Breast epithelium (tissue), 4 donors: ENCODE measurements at places on chromosomes 6 and 20.

GRCh38 chr20:43159994-43160393 is 29.7 kb downstream of the PTPRT start:
- DNase-seq, result no peak

DNA sequence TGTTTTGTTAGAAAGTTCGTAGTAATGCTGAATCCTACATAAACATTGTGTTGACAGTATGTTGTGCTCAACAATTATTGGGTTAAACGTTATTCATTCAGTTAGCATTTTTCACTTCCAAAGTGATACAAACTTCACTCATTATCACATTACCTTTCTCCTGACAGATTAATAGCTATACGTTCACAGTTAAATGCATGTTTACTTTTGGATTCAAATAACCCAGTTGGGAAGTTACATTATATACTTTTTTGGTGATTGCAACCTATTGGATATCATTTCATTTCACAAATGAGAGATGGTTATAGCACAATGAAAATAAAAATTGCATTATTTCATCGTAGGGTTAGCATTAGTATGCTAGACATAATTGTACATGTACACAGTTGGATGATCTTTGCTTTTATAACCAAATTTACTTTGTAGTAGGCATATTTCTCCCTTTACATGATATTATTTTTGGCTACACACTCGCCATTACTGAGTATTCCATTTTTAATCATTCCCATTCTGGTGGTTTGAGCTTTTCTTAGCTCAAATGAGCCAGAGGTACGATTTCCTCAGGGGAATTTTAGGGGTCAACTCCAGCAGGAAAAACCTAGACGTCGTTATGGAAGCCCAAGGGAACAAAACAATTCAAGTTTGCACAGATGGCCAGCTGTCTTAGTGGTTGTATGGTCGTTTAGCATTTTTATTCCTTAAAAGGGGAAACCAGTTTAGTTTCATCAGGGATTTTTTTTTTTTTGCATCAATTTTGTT is 2.1 kb upstream of the HIVEP1 start:
- no peak for DNase-seq

DNA sequence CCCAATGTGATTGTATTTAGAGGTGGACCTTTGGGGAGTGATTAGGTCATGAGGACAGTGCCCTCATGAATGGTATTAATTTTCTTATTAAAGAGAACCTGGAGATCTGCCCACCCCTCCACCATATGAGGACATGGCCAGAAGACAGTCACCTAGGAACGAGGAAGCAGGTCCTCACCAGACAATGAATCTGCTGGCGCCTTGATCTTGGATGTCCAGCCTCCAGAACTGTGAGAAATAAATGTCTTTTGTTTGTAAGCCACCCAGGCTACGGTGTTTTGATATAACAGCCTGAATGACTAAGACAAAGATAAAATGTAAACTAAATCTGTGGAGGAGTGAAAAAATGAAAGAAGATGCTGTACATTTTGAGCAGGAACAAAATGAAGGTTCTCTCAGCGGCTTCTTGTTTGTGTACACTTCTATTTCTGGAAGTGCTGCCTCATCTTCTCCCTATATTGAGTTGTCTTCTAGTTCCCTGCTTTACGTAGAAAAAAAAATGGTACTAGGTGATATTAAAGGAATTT is 1.5 kb upstream of the IPCEF1 start:
- DNase-seq, result no peak

DNA sequence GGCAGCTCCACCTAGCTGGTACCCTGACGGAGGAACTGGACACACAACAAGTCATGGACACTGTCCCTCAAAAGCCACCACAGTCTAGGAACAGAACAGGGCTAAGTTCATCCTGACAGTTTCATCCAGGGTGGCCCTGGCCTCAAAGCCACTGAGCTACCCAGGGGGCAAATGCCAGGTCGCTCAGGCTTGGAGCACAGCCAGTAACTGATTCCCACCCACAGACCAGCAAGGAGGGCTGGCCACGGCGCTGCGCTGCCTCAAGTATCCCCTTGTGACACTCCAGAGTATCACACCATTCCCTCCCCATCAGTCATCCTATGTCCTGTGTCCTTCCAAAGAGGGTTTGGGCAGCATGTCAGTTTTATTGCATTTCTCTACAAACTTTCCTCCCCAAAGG is 72.2 kb downstream of the GINS1 start:
- no peak for DNase-seq

DNA sequence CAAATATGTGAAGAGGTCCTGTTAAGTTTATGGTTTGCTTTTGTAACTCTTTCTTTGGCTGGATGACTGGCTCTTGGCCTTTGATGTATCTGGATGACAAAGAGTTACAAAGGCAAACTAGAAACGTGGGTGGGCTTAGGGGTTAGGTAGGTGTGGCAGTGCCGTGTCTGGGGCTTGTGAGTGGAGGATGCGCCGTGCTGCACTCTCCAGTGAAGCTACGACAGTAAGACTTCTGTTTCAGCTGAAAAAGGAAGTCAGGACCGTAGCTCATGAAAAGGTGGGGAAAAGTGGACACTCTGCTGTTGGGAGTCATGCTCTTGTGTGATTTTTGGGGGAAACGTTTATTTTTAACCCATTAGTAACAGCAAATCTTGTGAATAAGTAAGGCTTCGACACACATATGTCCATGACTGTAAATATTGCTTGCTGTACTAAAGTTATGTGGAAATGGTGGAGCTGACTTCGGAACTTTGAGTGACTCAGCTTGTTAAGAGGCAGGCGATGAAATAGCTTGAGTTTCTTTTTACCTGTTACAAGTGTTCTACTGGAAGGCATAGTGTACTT is 45.6 kb downstream of the DUSP22 start:
- DNase-seq, result no peak

GRCh38 chr6:99341862-99342455 is 7.5 kb downstream of the FAXC start:
- no peak for DNase-seq

DNA sequence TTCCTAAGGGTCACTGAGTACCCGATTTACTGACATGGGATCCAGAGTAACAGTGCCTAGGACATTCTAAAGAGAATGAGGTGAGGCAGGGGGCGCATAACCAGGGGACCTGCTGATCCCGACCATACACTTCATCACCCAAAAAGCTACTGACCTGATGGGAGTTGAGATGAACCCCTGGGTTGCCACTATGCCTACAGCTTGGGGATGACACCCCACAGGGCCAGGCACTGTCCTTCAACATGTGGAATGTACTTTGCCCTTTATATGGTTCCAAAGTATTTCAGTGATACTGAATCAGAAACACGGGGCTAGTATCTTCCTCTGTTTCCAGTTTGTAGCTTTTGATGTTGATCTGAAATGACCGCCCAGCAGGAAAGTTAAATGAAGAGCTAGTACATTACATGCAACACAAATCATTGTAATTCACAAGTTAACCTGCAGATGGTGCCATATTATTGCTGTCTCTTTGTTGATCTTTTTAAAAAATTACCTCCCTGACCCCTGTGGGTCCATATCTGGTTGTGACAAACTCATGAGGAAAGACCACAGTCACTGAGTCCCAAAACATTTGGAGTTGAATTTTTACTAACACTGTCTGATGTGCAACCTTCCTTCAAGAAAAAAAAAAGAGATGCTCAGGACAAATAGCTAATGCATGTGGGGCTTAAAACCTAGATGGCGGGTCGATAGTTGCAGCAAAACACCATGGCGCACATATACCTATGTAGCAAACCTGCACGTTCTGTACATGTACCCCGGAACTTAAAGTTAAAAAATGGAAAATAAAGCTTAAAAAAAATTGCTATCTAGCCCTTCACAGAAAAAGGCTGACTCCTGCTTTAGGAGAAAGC is 42.7 kb upstream of the GCNT2 start:
- DNase-seq, result no peak

DNA sequence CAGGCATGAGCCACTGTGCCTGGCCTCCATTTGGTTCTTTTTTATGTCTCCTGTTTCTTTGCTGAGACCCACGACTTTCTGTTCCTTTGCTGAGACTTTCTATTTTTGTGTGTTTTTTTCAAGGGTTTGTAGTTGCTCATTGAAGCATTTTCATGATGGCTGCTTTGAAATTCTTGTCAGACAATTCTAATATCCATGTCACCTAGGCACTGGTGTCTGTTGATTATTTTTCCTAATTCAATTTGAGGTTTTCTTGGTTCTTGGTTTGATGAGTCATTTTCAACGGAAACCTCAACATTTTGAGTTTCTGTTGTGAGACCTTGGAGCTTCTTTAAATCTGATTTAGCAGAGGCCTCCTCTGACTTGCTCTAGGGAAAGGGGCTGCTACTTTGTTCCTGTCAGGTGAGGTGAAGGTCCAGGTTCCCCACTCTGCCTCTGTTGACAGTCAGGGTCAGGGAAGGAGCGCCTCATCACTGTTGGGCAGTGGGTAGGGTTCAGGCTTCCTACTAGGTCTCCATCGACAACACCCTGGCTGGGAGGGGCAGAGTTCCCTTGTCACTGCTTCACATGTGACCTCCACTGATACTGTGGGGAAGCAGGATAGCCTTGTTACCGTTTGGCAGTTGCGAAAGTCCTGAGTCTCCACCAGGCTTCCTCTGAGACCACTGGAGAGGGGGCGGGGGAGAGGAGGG is 67.2 kb upstream of the RNF24 start:
- DNase-seq, result peak; percentile 37

DNA sequence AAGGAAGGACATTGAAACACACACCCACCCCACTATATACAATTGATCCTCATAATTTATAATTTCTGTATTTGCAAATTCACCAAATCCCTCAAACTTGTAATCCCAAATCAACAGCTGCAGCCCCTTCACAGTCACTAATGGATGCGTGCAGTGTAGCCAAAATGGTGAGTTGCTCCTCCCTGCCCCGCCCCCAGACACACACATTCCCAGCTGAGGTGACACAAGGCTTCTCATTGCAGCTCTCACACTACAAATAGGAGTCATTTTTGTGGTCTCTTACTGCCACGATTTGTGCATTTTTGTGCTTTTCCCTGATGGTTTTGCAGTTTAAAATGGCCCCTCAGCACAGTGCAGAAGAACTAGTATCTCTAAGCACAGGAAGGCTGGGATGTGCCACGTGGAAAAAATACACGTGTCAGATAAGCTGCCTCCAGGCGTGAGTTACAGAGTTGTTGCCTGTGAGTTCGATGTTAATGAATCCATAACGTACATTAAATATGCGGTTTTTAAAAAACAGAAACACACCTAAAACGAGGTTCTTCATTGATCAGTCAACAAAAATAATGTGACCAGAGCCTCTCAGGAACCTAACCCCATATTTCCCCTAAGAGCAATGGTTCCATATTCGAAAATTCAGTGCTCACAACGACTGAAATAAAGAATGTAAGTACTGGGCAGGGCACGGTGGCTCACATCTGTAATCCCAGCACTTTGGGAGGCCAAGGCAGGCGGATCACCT is 8.2 kb downstream of the ATP9A start:
- no peak for DNase-seq

DNA sequence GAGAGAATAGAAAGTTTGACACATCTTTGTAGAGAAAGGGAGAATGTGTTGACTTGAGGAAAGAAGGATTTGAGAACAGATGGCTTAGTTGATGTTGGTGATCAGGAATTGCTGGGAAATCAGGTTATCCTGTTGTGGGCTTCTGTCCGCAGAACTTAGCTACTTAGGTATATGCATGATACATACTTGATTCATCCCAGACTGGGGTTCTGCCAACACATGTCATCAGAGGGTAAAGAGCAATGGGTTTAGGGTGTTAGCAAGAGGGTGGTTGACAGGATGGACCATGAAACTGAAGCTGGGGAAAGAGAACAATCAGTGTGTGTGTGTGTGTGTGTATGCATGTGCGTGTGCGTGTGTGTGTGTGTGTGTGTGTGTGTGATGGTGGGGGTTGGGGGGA is 50.6 kb upstream of the NELFCD start:
- DNase-seq, result no peak

DNA sequence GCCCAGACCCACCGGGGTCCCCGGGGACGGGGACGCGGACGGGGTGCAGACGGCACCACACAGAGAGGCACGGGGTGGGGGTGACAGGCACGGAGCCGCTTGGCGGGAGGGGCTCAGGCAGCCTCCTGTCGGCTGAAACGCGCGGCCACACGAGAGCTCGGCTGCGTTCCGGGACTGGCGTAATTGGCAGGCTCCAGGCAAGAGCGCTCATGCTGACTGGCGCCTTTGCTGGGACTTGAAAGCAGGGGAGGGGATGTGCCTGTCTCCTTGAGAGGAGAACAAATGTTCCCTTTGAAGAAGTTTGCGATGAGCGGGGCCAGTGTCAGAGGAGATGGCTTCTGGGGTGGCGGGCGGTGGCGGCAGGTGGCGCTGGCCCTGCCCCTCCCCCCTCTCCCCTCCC is 25.8 kb downstream of the BHLHE23 start:
- no peak for DNase-seq

- no peak for DNase-seq
Measured at GRCh38 chr6:108734271-108734922, 113.8 kb upstream of the ARMC2 start.

- DNase-seq, result peak; percentile 40
Measured at GRCh38 chr20:60057123-60057865, 99.1 kb downstream of the CDH26 start.
